Amygdala (tissue), 56 donors: ENCODE measurements at places on chromosomes 2 and 18.
A peak's percentile ranks its signal among the peaks of the same experiment; 100 is the strongest.

GRCh38 chr2:199693861-199694260 is 157.1 kb downstream of the FTCDNL1 start:
- DNase-seq: no peak

GRCh38 chr18:53843113-53843760 is 381.2 kb downstream of the MBD2 start:
- DNase-seq: no peak

DNA sequence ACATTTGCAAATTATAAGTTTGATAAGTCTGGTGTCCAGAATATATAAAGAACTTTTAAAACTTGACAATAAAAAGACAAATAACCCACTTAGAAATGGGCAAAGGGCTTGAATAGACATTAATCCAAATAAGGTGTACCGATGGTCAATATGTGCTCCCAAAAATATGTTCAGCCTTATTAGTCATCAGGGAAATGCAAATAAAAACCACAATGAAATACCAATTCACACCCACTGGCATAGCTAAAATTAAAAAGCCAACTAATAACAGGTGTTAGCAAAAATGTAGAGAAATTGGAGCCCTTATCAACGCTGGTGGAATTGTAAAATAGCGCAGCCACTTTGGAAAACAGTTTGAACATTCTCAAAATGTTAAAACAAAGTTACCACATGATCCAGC is 79.0 kb upstream of the SCG2 start:
- no peak for DNase-seq

GRCh38 chr2:218569038-218569431 is 396 bp downstream of the CNOT9 start:
- no peak for DNase-seq

DNA sequence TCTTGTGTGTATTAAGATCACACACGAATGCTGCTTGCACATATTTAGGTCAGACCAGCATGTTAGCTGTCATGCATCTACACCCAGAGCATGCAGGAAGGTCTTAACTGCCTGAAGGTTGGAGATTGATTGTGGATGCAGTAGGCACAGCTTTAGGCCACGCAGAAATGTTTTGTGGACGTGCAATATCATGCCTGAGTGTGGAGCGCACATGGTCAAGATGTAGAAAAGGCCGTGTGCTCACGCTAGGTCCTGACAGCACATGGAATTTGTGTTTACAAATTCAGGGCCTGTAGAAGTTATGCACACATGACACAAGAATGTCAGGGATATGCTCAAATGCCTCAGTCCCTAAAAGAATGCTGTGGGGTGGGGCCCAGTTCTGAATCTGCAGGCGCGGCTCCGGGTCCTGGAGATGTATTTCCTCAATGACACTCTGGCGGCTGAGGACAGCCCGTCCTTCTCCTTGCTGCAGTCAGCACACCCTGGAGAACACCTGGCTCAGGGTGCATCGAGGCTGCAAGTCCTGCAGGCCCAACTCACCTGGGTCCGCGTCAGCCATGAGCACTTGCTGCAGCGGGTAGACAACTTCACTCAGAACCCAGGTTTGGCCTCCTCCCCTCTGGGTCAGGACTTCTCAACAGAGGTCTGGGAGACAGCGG is 27.9 kb downstream of the MARCO start:
- no peak for DNase-seq

DNA sequence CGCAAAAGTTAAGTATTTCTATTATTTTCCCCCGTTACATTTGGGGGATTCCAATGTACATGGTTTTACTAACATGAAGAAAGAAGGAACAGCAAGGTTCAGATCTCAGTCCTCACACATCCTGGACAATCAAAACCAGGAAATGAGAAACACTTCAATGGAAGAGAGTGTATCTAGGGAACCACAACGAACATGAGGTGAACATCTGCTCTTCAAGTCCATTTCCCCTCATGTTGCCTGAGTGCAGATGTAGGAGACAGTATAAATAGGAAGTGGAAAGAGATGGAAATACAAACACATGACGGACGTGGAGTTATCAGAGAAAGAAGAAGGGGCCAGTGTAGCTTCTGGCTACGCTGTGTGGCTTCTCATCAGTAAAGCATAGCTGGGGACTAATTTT is 52.6 kb downstream of the CHN1 start:
- DNase-seq: no peak

GRCh38 chr2:202831242-202832220 is 40.0 kb downstream of the ICA1L start:
- peak; percentile 2 for DNase-seq

DNA sequence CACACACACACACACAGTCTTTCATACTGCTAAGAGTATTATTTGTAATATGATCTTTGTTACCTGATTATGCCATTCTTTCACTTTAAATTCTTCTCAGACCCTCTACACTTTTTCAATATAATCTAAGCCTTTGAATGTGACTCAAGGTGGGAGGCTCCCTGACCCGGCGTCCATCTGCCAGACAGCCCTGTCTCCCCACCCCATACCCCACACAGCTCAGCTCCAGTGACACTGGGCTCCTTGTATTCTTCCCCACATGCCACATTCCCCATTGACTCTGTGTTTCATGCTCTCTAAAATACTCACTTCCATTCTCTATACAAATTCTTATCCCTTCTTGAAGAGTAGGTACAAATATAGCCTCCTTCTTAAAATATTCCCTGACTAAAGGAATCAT is 442.2 kb downstream of the TGIF1 start:
- no peak for DNase-seq

DNA sequence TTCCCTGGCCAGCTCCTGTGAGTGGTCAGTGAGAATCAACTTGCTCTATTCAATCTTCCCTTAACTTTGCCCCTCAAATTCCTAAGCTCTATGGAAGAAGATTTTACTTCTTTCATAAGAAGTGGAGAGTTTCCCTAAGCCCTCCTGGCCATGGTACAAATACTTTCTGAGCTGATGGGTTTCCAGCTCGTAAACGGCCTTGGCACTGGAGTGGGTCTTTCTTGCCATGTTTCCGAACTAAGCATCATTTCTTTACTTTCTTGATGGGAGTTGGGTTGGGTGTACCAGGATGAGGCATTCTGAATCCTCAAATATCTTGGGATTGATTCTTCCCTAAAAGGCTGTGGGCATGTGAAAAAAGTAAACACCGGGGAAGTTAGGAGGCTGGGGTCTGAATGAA is 72.5 kb downstream of the ACKR3 start:
- no peak for DNase-seq

GRCh38 chr2:196259507-196260481 is 88.4 kb upstream of the STK17B start:
- DNase-seq: no peak

GRCh38 chr2:65016789-65017188 is 27.6 kb downstream of the SLC1A4 start:
- no peak for DNase-seq

- DNase-seq: no peak
Measured at GRCh38 chr18:7457262-7457661, 109.9 kb upstream of the PTPRM start.

GRCh38 chr2:146950911-146951310 is 893.9 kb upstream of the ACVR2A start:
- DNase-seq: no peak

DNA sequence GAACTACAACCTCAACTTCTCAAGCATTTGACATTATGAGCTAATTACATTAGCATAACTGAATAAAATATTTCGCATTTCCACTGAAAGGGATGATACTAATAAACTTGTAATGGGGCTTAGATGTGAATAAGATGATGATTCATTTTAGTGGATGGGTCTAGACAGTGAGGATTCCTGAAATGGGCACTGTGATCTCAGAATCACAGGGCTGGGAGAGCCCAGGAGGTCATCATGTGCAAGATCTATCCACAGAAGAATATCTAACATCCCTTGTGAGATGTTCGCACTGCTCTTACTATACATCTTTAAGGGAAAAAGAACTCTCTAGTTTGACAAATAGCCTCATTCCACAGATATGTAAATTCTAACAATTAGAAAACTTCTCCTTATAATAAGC is 245.7 kb downstream of the DYM start:
- DNase-seq: no peak

DNA sequence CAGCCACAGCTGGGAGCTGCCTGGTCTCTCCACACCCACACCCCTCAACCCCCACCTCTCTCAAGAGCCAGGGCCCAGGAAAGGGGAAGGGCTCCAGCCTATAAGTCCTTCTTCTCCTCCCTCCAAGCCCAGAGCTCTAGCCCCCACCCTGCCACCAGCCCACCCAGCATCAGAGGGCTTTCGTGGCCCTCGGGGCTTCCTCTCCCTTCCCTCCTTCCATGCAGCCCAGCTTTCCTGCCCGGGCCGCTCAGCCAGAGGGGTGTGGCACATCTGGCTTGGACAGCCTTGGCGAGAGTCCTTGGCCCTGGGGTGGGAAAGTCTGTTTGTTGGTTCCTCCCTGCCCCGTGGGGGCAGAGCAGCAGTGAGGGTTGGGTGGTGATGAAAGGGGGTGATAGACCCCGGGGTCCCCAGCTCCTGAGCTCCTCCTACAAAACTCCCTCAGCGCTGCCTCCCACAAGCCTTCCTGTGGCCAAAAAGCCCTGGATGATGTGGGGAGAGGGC is 7.0 kb downstream of the TNS1 start:
- no peak for DNase-seq

DNA sequence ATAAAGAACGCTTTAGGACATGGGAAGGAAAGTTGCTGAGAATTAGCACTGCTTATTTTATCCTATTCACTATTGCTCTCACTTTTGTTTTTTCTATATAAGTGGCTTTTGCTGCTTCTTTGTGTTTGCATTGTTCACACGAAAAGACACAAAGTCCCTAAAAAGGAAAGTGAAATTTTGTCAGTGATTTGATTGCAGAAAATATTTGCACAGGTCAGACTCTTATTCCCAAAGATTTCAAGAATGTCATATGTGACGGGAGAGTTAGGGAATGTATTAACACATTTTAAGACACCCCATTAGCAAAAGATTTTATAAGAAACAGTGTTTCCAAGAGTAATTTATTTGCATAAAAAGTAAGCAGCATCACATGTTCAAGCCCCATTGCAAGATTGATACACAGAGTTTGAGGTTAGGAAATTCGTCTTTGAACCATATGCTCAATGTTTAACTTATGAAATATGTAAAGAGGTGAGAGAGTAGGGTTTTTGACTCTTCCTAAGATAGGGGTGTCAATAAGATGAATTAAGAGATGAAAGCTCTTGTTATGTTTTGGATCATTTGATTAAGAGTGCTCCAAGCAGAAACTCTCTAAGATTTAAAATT is 57.0 kb downstream of the CCDC102B start:
- no peak for DNase-seq

DNA sequence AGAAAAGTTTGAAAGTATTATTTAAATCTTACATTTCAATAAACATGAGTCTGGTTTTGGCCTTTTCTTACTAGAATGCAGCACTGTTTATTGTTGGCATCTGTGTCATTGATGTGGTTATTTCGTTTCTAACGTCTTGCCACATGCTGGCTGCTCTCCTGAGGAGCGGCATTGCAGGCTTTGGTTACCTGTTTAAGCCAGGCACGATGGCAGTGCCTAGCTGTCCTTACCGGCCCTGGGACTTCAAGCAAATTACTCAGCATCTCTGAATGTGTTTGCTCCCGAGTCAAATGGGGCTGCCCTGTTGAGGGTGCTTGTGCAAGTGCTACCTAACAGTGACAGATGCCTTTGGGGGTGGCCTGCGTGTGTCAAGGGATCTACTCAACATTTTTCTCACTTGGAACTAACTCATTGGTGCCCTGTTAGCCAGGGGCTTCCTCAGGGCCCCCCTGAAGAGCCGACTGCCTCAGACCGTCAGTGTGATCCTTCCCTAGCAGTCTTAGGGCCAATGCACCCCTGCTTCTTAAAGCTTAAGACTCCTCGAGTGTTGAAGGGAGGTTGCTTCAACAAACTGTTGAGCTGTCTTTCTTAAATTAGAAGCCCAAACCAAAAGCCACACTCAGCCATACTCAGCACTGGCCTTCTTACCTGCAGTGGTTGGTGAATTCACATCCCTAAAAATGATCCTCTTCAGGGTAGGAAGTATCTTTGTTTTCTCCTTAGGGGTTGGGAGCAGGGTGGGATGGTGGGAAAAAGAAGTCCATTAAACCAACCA is 151.5 kb downstream of the NCK2 start:
- no peak for DNase-seq

DNA sequence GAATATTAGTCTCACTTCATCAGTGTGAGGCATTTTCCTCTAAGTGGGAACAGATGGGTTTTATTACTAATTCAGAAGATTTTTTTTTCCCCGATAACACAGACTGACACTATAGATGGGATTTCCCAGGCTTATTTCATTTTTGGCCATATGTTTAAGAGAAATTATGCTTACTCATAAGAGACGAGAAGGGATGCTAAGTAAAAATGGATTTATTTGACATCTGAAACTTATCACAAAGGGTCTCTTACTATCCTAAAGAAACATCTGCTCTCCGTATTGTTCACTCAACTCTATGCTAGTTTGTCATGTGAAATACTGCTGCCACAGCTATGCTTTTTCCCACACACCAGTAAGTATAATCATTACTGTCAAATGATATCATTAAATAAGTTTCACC is 1476.3 kb downstream of the LRP1B start:
- no peak for DNase-seq

DNA sequence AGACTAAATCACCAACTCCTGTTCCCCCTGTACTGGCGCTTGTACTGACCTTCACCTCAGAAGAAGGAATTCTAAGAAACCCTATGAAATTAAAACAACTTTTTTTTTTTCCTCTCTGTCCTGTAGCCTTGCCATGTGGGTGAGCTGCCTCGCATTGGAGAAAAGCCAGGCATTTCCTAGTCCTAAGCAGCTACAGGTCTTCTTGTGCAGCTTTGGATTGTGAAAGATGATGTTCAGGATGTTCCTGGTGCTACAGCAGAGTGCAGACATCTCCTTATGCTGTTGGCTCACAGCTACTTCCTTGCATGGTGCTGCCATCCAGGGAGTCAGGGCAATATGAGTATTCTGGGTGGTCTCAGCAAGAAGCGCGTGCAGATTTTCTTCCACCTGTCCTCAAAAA is 11.9 kb downstream of the PIK3C3 start:
- no peak for DNase-seq

DNA sequence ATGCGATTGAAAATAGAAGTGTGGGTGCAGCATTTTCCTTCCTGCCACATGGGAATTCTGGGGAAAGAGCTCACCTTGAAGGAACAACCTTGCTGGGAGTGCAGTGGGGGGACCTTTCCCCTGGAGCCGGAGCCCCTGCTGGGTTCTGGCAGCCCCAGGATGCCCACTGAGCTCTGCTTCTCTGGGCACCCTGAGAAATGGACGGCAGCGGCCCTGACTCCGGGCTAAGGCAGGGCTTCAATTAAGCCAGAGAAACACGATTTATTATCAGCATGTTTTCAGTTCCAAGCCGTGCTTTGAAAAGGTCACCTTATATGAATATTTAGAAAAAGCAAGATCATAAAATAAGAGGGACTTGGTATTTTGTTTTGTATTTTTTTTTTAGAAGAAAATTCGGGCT is 68.5 kb downstream of the KLHL29 start:
- no peak for DNase-seq

DNA sequence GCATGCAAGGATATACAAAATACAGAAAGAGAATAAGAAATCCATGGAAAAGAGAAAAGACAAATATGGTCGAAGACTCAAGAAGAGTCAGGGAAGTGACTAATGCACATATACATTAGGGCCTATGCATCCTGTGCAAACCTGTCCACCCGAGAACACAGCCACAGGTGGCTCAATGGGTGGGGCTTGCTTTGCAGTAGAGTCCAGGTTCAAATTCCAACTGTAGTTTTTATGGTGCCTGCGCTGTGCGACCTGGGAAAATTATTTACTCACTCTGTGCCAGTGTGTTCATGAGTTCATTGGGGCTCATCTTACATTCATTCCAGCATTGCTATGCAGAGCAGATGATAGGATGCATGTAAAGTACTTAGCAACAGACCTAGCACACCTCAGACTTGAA is 244.7 kb downstream of the CTNNA2 start:
- no peak for DNase-seq

- DNase-seq: no peak
Measured at GRCh38 chr2:239395524-239395923, 5.3 kb downstream of the HDAC4 start.
